Suppressor macrophage (primary cell): ENCODE measurements at places on chromosomes 2 and 18.

- peak; percentile 25 for DNase-seq
Observed at GRCh38 chr2:48395658-48396057, 134.3 kb upstream of the STON1 start.

- DNase-seq: no peak
Observed at GRCh38 chr2:205929246-205929942, 156.6 kb downstream of the INO80D start.

DNA sequence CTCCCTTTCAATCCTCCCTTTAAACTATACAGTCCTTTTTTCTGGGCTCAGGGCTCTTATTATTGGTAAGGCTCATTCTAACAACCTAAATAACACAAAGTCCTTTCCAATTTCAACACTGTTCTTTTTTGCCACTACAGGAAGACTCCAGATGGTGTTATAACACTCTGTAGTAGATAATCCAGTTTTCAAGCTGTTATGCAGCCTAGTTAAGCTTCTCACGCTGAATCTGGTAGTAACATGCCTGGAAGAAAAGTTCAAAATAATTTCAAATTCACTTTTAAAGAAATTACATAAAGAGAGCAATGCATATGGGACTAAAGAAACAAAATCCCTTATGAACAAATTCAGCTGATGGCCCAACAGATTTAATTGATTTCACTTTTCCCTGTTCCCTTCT, 3.2 kb upstream of the MPP4 start:
- DNase-seq: no peak

- DNase-seq: no peak
Observed at GRCh38 chr2:67083951-67084350, 313.2 kb upstream of the ETAA1 start.

DNA sequence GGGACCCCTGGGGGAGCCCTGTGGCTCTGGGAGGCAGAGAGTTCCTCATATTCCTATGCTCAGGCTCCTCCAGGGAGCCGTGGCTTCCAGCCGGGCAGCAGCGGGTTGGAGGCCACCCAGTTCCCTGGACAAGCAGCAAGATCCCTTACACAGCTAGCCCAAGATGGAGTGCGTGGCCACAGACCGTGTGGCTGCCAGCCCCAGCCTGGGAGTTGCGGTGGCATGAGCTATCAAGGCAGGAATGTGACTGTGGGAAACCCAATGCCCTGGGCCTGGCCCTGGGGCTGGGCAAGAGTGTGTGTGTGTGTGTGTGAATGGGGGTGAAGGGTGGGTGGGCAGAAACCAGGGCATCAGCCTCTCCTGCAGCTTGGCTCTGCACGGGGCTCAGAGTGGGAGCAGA, 130.5 kb downstream of the DYSF start:
- DNase-seq: no peak

DNA sequence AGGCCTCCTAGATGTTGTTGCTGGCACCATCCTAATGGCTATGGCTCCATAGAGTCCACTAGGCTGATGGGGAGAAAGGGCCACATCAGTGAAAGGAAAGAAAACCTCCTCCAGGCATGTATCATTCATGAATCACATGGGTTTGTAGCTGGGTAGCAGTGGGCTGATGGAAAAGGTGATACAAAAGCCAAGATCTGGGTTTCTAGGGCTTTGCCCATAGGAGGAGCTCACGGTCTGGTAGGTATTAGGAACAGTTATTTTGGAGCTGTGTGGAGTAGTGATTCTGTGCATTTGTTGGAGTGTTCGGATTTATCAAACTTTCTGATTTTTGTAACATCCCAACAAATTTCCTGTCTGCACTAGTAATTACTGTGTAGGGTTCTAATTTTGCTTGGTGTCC, 259.2 kb downstream of the SLC4A3 start:
- no peak for DNase-seq

- DNase-seq: no peak
Observed at GRCh38 chr18:74515620-74516231, 18.6 kb upstream of the CNDP1 start.

GRCh38 chr2:127591221-127591923, 54.6 kb upstream of the GPR17 start:
- peak; percentile 80 for DNase-seq

GRCh38 chr2:32357318-32358110, 691 bp downstream of the BIRC6 start:
- DNase-seq: peak; percentile 42

DNA sequence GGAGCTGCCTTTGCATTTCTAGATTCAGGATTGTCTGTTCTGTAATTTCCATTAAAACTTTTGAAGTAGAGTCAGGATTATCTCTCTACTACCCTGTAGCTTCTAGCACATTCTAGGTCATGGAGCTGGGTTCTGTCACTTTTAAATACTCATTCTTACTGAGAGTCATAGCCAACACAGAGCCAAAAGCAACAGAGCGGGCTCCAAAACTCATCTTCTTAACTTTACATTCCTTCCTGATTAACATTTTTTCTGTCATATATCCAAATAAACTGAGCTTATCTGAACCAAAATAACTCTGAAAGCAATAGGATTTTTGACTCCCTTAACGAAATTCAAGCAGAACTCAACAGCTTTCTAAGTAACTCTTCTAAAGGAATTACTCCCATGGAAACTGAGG, 12.9 kb downstream of the PREPL start:
- no peak for DNase-seq

GRCh38 chr2:21294446-21294845, 170.7 kb downstream of the TDRD15 start:
- DNase-seq: no peak

GRCh38 chr2:205806143-205806905, 124.0 kb downstream of the NRP2 start:
- DNase-seq: no peak

DNA sequence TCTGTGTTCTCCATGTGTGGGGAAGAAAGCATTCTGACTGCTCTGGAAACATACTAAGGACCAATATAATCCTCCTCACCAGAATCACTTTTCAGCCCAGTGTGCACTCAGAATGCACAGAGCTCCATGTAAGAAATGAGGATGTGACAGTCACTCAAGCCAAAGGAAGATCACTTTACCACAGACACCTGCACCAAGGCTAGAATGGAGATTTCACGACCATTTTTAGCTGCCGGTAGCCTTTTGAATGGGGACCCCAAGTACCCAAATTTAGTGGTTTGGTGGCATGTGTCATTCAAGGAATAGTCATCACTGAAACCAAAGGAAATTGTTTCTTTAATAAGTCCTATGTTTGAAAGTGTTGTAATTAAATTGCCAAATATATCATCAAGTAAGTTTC, 613.2 kb upstream of the ACVR2A start:
- no peak for DNase-seq

- no peak for DNase-seq
Observed at GRCh38 chr18:3540805-3541548, 91.0 kb downstream of the TGIF1 start.

- peak; percentile 84 for DNase-seq
Observed at GRCh38 chr2:172196768-172197431, 94.2 kb upstream of the DLX2 start.

DNA sequence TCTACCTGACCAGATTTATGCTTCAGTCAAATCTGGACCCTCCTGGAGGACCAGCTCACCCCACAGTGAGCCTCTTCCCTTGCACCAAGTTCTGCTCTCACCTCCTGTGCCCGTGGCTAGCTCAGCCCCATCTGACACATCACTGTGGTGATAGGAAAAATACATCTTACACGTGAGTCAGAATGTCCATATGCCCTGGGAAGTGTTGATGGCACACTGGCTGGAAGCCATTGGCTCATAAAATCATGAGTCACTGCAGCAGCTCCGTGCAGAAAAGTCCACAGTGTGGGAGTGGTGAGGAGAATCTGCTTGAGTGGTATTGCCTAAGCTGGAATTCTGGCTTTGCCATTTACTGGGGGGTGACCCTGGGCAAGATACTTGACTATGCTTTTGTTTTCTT, 42.6 kb upstream of the RAPGEF4 start:
- DNase-seq: peak; percentile 85

GRCh38 chr2:175676813-175677212, 325.3 kb downstream of the LNPK start:
- no peak for DNase-seq

- no peak for DNase-seq
Observed at GRCh38 chr2:15718103-15718943, 126.7 kb downstream of the DDX1 start.

- DNase-seq: no peak
Observed at GRCh38 chr2:135164431-135164830, 112.3 kb downstream of the RAB3GAP1 start.

- peak; percentile 11 for DNase-seq
Observed at GRCh38 chr18:47595831-47596501, 334.5 kb downstream of the SMAD2 start.

DNA sequence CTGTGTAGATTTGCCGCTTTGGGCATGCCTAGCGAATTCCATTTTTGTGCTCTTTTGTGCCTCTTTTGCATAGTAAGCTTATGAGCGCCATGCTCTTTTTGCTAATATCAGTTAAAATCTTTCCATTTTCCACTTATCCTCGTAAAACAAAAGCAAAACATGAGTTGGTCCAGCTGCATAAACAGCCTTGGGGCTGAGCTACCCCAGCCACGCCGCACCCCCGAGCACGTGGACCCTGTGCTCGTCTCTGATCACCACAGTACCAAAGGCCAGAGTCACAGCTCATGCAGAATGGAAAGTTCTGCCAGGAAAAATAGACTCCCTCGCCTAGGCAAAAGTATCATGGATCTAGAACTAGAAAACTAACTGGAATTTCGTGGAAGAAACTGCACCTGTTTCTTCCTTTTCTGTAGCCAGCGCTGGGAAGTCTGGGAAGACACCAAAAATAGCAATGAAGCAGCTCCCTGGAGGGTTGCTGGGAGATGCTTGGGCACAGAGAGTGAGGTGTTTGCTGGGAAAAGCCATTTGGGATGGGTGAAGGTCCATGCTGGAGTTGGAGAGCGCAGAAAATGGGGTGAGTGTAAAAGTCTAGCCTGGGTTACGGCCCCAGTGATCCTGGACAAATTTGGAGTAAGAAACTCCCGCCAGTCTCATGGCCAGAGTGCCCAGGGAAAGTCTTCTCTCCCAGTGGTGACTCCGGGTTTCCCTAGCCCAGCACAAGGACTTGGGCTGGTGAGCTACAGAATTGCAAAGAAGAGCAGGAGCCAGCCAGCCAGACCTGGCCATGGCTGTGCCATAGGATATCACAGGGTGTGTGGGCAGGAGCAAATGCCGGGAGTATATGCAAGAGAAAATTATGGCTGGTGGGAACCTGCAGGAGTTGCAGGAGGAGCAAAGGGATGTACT, 218.4 kb downstream of the GBX2 start:
- no peak for DNase-seq

DNA sequence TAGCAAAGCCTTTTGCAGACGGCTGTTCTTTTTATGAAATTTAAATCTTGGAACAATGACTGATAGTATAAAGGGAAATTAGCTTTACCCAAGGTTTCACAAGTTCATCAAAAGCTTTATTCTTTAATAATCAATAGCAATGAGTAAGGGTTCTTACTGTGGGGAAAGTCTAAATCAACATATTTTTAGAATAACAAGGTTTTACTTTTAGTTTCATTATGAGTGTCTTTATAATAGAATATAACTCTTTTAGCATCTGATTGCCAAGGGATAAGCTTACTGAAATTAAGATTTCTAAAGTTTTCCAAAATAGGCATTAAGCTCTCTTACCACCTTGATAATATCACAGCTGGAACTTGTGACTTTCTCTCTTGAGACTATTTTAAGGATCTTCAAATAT, 1489.7 kb downstream of the LRP1B start:
- no peak for DNase-seq

DNA sequence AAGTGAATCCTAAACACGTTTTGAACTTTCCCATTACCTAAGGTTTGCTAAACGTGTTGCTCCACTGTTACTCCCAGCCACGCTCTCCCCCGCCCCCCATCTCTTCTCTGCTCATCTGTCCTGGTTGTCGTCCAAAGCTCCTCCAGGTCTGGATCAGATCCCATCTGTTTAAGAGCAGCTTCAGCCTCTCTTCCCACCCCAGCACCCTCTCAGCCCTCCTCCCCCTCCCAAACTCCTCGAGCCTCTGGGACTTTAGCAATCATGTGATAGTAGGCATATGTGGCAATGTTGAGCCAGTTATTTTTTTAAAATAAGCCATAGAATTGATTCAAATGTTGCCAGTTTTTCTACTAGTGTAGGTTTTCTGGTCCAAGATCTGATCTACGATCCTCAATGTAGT, 20.0 kb upstream of the LPIN1 start:
- DNase-seq: no peak

- no peak for DNase-seq
Observed at GRCh38 chr18:23920054-23920453, 94.5 kb upstream of the TTC39C start.

DNA sequence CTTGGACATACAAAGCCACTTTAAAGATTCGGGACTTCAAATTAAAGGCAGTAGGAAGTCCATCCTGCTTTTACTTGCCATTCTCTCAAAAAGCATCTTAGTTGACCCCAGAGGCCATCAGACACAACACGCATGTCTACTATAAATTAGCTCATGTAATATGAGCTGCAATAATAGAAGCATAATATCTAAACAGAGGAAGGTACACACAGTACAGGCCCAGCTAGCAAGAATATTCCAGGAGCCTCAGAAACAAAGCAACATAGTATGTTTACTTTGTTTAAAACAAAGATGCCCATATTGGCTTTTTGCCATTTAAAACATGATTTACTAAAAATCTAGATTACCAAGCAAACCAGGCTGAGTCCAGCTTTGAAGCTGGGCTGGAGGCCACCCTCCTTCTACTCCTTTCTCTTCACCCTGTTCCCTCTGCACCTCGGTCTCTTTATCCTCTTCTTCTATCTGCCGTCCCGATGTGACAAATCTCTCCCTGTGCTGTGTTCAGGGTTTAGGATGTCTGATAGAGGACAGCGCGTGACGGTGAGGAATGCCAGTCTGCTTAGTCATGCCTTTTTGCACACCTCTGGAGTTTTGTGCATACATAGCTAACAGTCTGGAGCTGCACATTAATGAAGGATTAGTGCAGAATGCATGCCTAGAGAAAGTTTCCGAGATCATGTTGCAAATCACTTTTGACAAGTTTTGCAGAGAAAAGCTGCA, 28.2 kb downstream of the DTNA start:
- DNase-seq: no peak

DNA sequence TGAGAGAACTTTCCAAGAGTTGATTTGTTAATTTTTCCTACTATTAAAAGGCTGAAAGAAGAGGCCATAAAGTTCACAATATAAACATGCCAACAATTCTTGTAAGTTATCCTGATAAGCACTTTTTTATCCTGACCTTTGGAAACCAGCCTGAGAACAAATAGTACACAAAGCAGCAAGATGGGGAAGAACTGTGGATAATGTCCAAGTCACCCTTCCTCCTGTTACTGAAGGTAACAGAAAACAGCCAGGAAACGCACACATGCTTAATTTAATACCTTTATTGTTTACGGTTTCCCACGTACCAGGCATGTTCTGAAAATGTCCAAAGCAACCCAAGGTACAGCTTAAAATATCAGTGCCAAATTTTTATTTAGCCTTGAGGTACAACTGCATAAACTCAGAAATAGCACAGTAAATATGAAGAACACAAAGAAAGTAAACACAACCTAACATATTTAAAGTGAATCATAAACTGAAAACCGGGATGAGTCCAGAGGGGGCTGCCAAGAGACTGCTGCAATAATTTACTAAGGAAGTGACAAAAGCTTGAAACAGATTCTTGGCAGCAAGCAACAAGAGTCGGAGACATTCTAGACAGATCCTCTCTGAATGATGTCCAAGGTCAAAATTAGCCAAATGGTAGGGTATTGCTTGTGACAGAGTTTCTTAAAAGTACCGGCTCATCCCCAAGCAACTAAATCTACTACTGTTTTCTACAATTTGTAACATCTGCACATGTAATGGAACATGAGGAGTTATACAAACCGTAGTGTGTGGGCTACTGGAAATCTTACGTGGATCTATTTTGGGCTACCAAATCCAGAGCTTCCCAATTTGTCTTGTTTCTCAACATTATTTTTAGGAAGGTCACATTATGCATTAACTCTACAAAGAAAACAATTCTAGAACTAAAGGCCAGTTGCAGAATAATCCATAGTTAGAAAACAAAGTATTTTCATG, 93.2 kb downstream of the CABYR start:
- DNase-seq: no peak
